ENCODE measurements at places on chromosomes 3 and 15.

GRCh38 chr3:187982142-187982541 lies 171.8 kb upstream of the LPP start:
- no peak for DNase-seq

DNA sequence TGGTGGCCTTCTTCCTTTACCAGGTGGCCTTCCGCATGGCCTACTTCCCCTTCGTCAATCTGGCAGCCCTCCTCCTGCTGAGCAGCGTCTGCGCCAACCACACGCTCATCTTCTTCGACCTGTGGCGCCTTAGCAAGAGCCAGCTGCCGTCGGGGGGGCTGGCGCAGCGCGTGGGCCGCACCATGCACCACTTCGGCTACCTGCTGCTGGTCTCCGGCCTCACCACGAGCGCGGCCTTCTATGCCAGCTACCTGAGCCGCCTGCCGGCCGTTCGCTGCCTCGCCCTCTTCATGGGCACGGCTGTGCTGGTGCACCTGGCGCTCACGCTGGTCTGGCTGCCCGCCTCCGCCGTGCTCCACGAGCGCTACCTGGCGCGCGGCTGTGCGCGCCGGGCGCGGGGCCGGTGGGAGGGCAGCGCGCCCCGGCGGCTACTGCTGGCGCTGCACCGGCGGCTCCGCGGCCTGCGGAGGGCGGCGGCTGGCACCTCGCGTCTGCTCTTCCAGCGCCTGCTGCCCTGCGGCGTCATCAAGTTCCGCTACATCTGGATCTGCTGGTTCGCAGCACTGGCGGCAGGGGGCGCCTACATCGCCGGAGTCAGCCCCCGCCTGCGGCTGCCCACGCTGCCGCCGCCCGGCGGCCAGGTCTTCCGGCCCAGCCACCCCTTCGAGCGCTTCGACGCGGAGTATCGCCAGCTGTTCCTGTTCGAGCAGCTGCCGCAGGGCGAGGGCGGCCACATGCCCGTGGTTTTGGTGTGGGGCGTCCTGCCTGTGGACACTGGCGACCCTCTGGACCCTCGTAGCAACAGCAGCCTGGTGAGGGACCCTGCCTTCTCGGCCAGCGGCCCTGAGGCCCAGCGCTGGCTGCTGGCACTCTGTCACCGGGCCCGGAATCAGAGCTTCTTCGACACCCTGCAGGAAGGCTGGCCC lies 9.9 kb downstream of the DISP2 start:
- DNase-seq = no peak

- no peak for DNase-seq
Observed at GRCh38 chr3:172848910-172849309, 98.4 kb downstream of the ECT2 start.

DNA sequence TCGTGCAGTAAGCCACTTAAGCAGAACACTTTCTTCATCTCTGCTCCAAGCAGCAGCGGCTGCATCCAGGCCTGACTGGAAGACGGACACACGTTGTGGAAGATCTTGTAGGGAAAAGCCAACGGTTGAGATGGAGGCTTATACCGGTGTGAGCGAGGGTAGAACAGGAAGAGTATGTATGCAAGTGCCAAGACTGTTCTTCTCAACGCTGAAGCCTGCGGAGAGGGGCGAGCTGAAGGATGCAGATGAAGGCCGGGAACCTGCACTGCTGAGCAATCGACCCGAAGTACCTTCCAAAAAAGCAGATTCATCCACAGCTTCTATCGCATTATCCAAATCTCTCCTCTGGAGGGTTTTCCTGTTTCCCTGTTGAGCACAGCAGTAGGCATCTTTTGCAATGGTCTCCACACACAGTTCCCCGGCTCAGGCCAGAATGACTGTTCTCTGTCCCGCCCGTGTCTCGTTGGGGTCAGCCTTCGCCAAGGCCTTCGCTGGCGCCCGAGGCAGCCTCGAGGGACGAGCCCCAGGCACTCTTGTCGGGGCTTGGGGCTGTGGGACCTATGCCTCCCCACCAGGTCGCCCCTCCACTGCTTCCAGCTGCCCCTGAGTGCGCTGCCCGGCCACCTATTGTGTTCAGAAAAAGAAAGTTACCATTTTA lies 22.2 kb upstream of the DYNC1LI1 start:
- DNase-seq = no peak

GRCh38 chr3:150183678-150184425 lies 213.2 kb upstream of the PFN2 start:
- peak; percentile 72 for DNase-seq

DNA sequence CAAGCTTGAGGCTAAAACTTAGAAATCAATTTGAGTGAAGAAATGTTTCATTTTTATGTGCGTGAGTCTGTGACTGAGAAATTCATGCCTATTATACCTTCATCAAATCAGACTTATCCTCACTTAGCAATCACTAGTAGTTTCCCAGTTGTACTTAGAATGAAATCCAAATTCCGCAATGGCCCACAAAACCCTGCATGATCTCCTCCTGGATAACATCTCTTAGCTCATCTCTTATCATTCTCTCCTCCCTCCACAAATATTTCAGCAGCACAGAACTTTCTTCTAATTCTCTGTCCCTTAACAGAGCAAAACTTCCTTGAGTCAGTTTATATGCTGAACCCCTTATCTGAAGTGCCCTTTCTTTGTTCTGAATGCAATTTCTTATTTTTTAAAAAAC lies 198.8 kb upstream of the TGFBR2 start:
- DNase-seq = no peak

DNA sequence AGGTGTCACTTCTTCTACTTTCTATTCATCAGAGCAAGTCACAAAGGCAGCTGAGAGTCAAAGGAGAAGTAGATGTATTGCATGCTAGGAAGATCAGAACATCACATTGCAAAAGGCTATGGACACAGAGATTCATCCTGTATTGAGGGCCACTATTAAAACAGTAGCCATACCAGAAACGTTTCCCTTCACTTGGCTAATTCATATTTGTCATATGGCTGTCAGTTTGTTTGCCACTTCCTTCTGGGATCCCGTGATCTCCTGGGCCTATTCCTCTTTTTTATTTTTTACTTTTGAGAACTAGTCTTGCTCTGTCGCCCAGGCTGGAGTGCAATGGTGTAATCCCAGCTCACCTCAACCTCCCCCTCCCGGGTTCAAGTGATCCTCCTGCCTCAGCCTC lies 184.0 kb upstream of the SATB1 start:
- no peak for DNase-seq

- DNase-seq = no peak
Observed at GRCh38 chr3:137259089-137259488, 301.3 kb downstream of the IL20RB start.

DNA sequence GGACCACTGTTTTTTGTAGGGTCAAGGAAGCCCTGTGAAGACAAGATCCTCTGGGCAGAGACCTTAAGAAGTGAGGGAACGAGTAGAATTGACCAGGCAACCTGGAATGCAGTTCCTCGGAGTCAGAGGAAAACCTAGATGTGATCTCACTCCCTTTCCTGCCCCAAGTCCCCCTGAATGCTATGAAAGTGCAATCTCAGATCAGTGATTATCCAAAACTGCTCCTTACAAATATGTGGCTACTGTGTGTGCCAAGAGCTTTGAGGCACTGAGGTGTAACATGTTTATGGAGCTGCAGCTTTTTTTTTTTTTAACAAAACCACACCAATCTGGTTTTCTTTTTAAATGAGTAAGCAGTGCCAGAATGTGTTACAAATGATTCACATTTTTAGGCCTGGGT lies 35.8 kb downstream of the THSD4 start:
- no peak for DNase-seq

DNA sequence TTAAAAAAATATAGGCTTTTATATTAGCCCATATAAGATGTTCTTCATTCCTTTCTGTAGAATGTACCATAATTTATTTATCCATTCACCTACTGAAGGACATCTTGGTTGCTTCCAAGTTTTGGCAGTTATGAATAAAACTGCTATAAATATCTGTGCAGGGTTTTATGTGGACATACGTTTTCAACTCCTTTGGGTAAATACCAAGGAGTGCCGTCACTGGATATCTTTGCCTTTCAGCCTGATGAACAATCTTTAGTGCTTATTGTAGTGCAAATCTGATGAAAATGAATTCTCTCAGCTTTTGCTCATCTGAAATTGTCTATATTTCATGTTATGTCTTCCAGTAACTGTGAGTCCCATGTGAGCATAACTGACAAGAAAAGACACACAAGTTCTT lies 26.6 kb upstream of the BLM start:
- DNase-seq = no peak

GRCh38 chr3:55595420-55595819 lies 108.3 kb upstream of the WNT5A start:
- DNase-seq = no peak

GRCh38 chr3:129491794-129492193 lies 36.6 kb upstream of the RHO start:
- no peak for DNase-seq

GRCh38 chr3:15805756-15806266 lies 8.0 kb upstream of the ANKRD28 start:
- no peak for DNase-seq

GRCh38 chr15:53548236-53548635 lies 211.2 kb downstream of the WDR72 start:
- DNase-seq = no peak

DNA sequence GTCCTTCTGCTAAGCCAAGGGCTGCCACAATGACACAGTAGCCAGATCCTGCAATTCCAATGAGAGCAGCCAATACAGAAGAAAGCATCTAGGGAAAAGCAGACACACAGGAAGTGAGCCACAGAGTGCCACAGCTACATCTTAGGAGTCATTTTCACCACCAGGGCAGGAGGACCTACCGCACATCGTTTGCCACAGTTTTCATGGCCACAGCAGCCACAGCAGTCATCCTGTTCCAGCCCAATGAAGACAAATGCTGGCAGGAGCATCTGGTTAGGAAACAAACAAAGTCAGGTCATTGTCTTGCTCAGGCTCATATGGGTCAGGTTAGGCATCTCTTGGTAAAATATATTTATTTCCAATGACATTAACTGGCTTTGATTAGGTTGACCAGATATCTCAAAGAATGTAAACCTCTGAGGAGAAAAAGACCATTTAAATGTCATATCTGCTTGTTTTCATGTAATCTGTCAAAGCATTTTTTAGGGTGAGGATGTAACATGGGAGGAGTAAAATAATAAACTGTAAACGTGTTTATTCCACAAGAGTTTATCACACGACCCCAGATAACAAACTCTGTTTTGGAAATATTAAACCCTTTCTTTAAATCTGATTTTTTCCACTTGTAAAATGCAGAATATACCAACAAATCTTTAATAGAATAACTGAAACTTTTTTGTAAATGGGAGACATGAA lies 1.8 kb downstream of the TM4SF1 start:
- no peak for DNase-seq

- DNase-seq = no peak
Observed at GRCh38 chr15:75650908-75651809, 3.4 kb downstream of the SNX33 start.

Data from caudate nucleus (tissue), 63 donors.